ENCODE measurements at places on chromosomes 2 and 18.

DNA sequence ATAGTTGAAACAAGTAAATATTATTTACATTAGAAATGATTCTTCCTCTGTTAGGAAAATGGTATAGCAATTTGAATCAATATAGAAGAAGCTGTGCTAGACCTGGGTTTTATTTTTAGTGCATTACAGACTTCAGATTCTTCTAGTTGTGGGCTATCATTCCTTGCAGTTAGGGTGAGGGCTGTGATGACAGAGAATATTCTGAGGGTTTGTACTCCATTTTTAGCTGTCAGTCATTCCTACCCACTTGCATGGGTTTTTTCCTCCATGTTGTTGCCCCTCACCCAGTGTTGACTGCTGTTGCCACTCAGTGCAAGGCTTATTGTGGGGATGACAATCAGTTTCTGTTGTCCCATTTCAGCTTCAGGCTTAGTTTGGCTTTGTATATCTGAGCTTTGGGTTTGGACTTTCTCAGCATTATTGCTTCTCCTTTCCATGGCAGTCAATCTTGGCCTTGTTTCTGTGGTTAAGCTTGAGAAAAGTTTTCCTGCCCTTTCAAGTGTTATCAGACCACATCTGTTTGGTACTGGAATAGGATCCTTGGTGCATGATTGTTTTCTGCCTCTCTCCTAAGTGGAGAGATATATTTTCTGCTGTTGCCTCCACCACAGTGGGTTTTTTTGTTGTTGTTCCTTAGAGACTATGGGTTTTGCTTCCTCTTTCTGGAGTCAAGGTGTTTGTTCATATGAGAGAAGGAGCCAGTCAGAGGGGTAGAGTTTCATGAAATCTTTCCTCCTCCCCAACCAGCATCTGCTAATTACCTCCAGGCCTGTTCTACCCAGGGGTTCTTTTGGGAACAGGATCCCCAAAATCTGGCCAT lies 312.7 kb upstream of the CWC22 start:
- DNase-seq, result no peak

DNA sequence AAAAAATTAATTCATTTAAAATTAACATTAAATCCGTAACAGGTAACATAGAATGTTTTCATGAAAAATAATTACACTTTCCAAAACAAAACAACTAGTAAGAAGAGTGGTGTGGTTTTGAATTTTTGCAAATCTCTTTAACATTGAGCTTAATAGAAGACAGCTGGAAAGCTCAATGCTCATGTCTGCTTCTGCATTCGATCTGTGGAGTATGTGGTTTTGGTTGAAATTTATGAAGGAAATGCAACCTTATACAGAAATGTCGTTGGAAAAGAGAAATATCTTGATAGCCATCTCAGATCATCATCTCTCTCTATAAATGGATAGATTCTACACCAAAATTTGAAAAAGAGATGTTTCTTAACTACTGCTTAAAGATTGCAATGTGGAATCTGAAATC lies 17.3 kb upstream of the FHL2 start:
- no peak for DNase-seq

DNA sequence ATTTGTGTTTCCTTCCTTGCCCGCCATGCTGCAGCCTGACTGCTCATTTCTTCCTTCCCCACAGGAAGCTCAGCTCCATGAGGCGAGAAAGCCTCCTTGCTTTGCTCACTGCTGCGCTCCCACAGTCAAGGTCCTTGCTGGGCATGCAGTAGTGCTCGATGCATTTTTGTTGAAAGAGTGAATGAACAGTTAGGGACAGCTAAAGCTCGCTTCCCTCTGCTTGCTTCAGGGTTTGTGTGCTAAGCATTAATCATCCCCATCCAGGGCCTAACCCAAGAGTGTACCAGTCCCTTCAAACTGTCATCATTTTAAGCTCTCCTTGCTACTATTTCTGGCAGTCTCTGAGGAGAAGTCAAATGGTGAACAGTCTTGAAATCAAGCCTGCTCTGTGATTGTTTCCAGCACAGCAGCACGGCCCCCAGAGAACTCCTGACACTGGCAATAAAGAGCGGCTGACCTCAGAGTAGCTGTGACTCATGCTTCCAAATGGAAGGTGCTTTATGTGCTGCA lies 171.7 kb upstream of the SOX11 start:
- DNase-seq, result no peak

- DNase-seq, result no peak
These were observed at the start of gene ARHGEF4 for GRCh38 chr2:130836501-130837174. ARHGEF4 (plus strand) TSS chr2:130836914; CDS start chr2:130836954, 40 bp downstream.

DNA sequence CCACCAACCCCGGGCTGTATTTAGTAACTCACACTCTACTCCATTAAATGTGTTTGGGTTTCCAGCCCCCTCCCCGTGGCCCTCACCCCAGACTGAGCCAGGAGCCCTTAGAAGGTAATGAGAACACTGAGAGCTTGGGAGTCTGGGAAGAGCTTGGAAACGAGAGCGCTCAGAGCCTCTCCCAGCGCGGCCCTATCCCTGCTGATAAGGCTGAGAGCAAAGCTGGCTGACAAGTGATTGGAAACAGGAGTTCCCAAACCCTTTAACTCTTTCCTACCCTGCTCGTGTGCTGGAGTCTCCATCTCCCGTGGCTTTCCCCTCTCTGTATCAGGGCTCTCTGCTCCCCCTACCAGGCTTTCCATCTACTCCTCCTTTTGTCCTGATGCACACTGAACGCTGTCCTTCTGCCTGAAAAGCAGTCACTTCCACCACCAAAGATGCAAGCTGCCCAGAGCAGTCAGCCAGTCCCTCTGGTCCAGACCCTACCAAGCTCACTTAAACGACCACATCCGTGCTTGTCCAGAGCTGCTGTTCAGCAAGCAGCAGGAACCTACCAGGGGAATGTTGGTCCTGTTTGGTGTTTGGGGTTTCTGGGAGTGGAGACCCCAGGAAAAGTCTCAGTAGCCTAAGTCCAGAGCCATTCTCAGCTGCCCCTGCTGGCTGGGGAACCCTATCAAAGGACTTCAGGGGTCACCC lies 100.0 kb upstream of the PKDCC start:
- DNase-seq, result no peak

DNA sequence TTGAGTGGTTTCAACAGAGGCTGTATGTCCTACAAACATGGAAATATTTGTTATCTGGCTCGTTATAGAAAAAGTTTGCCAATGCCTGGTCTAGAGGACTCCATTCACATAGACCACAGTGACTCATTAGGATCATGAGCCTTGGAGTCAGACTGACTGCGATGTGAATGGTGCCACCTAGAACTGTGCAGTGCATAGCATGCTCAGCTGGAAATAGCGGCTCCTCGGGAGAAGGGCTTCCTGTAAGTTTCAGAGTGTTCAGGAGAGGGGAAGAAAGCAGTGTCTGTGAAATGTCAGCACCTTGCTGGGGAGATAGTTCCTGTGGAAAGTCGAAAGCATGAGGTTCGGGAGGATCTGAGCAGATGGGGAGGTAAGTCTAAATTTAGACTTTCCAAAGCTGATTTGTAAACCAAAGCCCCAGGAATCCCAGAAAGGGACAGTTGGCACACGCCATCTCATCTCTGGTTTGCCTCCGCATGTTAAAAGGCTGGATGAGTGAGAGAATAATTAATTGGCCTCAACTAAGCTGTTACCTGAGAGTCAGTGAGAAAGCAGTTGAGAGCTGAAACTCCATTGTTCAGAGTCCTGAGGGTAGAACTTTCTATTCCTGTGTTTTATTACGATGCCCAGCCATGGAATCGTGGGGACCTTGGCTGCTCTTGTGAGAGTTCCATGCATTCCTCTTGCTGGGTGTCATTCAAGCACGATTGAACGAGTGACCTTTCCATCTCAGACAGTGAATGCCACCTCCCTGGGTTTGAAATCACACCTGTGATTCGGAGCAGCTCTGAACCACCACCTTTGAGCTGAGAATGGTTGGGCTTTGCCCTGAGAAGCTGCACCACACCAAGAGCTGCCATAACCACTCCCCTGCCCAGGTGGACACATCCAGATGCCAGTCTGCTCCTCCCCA lies 99.5 kb downstream of the MAPK4 start:
- no peak for DNase-seq

DNA sequence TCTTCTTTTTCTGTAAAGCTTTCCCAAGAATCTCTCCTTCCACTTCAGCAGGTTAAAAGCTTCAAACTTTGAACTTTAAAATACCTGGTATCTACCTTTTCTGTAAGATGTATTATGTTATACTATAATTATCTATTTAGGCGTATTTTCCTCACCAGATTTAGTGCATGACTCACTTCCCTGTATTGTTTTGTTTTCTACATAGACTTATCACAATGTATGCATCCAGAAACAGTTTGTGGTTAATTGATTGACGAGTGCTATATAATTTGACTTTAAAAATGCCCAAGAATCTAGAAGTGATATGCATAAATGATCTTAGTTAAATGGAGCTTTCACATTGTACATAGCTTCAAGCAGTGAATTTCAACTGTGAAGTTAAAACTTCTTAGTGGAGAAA lies 473.9 kb upstream of the CDH2 start:
- no peak for DNase-seq

DNA sequence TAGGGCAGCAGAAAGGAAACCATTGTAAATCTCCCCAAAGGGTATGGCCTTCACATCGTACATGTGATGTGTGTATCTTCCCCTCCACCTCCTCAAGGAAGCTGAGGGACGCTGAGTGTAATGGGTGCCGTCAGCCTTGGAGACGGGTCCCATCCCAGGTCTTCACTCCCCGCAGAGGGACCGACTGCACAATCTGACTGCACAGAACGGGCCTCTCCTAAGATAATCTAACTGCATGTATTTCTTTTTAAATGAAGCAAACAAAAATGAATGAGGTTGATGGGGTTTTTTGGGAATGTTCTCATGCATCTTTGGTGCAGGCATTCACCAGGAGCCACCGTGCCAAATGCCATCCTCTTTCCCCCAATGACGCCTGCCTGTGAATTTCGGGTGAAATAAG lies 94.1 kb upstream of the PXDN start:
- DNase-seq, result no peak

DNA sequence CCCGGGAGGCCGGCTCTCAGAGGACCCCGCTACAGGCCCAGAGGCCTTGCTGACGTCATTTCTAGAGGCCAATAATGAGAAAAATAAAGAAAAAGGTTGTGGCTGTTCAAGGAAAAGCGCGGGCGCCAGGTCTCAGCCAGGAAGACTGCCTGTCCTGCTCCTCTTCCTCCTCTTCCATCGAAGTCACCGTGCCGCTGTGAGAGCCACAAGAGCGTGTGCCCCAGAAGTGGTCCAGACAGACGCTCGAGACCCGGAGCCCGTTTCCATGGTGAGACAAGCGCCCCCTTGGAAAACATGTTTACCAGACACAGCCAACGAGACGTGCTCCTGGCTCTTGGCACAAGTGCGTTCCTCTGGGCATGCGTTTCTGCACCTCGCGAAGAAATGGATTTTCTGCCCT lies 210.5 kb downstream of the HDAC4 start:
- no peak for DNase-seq

DNA sequence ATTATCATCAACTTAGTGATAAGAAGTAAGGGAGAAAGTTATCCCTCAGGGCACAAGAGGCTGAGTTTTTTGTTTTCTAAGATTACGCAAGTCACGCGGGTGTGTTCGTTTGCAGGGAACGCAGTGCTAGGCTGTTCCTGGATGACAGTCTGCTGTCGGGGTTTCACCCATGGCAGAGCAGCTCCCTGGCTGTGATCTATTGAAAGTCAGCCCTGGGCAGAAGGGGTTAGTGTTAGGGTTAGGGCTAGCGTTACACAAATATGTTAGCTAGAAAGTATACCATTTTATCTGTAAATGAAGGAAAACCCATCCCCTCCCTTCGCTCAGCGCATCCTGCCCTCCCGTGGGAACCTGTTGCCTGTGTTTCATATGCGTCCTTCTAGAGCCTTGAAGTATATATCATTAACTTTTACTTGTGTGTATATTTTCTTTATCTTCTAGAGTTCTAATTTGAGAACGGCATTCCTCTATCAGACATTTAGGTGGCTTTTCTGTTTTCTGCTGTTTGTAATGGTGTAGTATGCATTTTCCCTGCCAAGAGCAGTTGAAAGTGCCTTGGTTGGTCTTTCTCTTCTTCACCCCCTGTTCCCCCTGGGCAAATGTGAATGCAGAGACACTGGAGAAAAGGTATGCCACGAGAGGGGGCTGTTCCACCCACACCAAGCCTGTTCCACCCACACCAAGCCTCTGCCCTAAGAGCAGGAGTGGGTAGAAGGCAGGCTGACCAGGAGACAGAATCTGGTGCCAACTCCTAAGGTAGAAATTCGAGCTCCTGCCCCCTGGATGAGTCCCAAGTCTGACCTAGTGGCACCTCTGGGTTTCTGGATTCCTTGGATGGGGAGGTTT lies 47.0 kb downstream of the ARMC9 start:
- no peak for DNase-seq

- DNase-seq, result no peak
These were observed 22.1 kb upstream of the CRIM1 start for GRCh38 chr2:36333350-36334012.

- DNase-seq, result no peak
These were observed 353.9 kb upstream of the GYPC start for GRCh38 chr2:126302043-126302442.

DNA sequence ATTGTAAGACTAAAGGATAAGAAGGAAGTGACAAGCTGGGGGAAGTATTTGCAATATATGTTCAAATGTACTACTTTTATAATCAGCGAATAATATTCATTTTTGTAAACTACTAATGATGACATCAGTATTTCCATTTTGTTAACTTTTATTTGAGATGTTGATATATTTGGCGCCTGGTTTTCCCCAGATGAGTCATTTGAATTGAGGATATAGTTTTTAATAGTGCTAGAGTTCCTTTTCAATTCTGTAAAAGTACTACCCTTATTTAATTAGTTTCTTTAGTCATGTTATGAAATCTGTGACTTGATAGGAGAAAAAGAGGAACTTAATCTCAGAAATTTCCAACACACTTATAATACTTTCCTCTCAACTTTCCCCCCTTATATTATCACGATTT lies 495.3 kb downstream of the IRS1 start:
- DNase-seq, result no peak

DNA sequence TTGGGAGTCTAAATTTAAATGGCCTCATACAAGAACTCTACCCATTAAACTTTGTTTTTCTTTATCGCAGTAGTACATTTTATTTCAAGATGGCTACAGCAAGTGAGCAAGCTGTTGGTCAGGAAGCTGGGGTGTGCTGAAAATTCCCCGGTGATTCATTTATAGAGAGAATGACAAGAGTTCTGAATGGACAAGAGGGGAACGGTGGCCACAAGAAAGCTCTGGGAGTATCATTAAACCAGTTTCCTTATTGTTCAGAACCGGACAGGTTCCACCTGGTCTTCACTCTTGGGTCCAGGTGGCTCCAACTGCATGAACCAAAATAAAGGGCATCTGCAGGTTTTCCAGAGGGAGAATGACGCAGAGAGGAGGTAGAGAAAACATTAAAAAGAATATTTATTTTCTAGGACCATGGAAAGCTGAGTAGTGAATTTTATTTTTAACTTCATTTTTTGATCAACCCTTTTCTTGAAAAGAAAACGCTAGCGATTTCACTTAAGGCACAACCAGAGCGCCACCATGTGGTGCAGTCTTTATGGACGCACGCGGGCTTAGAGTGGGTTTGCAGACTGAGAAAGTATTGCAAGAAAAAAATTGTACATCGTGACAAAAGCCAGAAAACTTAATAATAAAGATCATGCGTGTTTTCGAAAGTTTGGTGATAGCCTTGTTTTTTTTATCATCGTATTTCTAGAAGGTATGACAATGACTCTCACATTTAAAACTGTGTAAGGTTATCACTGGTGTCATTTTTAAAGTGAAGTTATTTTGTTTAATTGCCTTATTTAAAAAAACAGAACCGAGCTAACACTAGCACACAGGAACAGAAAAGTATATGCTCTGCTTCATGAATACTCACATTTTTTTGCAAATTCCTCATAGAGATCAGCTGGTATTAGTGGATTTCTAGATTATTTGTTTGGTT lies 97.9 kb upstream of the NOL4 start:
- DNase-seq, result no peak

- DNase-seq, result no peak
These were observed 1.3 kb downstream of the YWHAQ start for GRCh38 chr2:9629222-9630116.

Data from GM18507 (cell line).